Stimulated activated naive CD4-positive, alpha-beta T cell treated with Interleukin-2 at 50 U/mL for 16 hours (primary cell): ENCODE measurements at places on chromosomes 3 and 15.

DNA sequence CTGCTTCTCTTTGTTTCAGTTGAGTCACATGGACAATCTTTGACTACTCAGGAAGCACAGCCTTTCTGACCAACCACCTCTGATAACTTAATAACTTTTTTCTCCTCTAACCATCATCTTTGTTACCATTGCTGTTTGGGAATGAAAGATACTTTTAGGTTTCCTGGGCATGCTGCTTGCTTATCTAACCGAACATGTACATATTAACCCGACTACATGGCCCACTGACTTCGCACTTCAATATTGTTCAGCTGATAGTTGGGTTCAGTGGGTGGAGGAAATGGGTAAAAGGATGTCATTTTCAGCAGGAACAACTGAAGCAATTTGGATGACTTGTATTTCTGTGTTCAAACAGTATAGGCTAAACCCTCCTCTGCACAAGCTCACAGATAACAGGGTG is 214.3 kb downstream of the SQOR start:
- DNase-seq: no peak

- DNase-seq: no peak
Observed at GRCh38 chr3:11201251-11202019, 47.1 kb downstream of the HRH1 start.

- DNase-seq: no peak
Observed at GRCh38 chr3:52270252-52270754, 8.1 kb downstream of the WDR82 start.

- no peak for DNase-seq
Observed at GRCh38 chr15:63509056-63509954, 4.9 kb downstream of the USP3 start.

- no peak for DNase-seq
Observed at GRCh38 chr3:169980055-169980454, 13.4 kb downstream of the SEC62 start.

DNA sequence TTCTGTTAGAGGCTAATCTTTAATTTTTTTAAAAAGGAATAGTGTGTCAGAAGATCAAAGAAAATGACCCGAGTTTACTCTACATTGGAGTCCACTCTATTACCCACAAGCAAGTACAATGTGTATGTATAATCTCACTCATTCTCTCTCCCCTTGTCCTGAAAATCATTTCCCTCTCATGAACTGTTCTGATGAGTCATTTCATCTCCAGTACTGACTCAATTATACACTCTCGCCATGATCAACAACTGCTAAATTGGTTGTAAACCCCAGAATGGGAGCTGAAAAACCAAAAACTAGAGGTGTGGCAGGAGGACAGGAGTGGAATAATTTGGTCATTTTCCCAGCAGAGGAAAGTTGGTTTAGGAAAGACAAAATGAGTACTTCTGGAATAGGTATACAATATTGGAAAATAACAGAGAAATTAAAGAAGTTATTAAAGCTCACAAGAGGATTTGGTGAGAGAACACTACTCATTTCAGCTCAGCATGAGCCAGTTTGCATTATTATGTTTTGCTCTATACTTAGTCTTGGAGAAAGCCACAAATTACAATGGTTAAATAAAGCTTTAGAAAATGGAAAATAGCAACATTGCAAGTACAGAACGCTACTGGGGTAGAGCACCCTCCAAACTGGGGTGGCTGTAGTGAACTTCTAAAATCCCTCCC is 144.3 kb upstream of the PFN2 start:
- DNase-seq: no peak

DNA sequence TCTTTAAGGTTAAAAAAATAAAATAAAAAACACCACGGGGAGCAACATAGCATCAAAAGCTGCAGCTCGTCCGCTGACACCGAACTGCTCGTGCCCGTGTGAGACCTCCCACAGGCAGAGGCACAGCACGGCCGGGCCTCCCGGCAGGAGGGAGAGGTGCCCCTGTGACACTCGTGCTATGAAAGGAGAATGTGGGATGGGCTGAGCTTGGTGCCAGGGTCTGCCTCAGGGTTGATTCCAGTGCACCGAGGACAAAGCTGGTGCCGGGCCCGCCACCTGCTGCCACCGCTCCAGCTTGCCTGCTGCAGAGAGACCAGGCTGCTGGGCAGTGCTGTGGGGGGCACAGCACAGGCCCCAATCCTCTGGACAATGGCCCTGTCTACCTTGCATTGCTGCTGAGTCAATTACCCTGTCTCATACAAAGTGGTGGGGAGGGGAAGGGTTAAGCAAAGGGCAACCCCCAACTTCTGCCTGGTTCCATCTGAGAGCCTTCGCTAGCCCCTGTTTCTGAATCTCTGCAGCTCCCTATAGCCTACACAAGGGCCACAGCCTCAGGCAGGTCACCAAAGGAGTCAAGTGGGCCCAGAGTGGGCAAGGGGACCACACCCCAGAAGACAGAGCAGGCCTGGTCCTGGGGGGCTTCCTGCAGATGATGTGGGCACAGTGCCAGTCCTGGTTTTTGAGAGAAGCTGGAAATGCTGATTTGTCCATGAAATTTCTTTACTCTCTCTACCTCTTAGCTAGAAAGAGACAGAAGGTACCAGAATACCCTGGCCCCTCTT is 74.0 kb upstream of the SNRPA1 start:
- DNase-seq: no peak

DNA sequence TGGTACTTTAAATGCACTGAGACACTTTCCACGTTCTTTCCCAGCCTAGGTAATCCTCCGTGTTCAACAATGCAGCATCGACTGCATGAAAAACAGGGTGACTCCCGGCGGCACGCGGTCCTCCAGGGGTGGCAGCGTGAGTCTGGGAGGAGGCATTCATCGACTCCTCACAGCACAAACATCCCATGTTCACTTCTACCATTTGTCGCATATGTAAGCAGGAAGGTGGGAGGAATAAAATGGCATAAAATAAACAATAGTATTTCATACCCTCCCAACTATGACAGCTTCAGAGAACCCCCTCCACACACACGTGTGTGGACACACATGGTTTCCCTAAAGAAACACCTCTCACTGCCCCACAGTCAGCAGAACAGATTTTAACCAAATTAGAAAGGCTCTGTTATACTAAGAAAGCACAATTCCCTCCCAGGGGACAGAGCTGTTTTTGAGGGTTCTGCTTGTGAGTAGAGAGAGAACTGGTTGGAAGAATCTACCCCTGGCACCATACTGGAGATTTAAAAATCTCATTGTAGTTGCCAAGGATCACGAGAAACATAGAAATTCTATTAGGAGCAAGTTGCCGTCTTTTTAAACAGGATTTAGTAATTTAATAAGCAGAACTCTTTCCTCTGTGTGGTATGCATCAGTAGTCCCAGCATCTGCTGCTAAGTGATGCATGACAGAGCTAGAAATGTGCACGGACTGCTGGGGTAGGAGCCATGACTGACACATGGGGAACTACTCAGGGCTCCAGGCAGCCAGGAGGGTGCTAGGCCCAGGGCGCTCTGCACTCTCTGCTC is 6.0 kb downstream of the FAM43A start:
- DNase-seq: no peak

GRCh38 chr3:65288776-65289175 is 601.0 kb upstream of the ADAMTS9 start:
- DNase-seq: no peak

- DNase-seq: no peak
Observed at GRCh38 chr3:160569894-160570652, 4.7 kb upstream of the KPNA4 start.

- no peak for DNase-seq
Observed at GRCh38 chr3:51360806-51361205, 24.3 kb upstream of the MANF start.

DNA sequence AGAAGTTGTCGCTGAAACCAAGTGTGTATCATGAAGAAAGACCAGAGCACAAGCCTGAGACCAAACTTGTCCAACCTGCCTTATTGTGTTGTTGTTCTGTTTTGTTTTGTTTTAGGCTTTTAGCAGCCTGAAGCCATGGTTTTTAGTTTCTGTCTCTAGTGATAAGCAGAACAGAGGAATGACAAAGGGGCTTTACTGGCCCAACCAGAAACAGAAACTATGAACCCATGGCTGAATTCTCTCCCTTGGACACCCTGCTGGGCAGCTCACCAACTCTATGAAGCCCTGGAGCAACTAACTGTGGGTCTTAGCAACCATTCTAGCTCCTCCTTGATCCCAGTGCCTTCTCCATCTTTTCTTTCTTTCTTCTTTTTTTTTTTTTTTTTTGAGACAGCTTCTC is 30.3 kb downstream of the HCLS1 start:
- DNase-seq: no peak

DNA sequence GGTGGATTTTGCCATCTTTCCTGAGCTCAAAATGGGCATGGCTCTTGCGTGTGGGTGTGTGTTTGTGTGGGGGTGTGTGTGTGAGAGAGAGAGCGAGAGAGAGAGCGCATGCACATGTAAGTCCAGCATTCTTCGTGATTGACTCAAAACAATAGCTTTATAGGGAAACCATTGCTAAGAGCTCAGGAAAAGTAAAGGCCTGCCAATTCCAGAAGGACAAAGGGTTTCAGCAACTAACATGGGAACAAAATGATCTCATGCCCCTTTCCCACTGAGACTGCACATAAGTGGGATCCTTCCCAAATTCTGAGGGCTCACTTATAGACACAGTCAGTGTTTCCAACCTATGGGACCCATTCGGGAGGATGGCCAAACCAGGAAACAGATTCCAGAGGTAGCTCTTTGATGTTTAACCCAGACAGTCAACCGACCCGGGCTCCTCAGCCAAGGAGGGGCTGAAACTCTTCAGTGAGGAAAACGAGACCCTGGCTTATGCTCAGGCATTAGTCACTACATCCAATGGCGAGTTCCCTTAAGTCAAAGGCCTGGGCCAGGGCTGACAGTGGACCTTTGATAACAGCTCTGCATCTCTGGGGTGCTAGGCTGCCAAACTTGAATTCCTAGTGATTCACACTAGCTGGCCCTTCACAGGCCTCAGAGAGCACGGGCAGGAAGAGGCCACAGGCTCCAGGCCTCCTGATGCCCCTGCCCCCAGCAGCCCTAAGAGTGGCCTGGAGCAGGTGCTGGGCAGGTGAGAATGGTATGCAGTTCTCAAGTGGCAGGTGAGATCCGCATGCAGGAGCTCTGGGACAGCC is 305.0 kb upstream of the C2CD4B start:
- no peak for DNase-seq

GRCh38 chr3:50320853-50321335 is 1.7 kb downstream of the HYAL2 start:
- DNase-seq: peak; percentile 73

DNA sequence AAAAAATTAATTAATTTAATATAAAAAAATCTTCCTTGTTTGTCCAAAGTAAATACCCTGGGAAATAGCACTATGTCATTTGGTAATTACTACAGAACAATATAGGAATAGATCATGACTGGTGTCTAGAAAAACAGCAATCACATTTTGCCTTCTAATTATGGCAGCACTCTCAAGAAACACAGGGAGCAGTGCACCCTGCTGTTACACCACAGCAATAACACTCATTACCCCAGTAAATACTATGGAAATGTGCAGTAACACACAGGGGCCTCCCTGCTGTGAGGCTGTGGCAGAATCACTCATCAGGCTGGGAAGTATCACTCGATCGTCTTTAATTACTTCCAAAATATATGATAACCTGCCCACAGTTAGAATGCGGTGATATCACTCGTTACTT is 646.0 kb downstream of the TUSC7 start:
- no peak for DNase-seq

DNA sequence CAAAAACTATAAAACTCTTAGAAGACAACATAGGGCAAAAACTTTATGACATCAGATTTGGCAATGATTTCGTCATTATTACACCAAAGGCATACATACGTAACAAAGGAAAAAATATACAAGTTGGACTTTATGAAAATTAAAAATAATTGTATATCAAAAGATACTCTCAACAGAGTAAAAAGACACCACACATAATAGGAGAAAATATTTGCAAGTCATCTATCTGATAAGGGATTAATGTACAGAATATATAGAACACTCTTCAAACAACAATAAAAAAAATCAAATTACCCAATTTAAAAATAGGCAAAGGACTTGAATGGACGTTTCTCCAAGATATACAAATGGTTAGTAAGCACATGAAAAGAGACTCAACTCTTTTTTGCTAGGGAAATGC is 77.5 kb downstream of the RPL39L start:
- no peak for DNase-seq

- no peak for DNase-seq
Observed at GRCh38 chr3:123949641-123950040, 11.4 kb downstream of the CCDC14 start.

GRCh38 chr15:46644501-46645481 is 1010.0 kb downstream of the SQOR start:
- no peak for DNase-seq

- DNase-seq: no peak
Observed at GRCh38 chr3:110656394-110657025, 415.1 kb upstream of the NECTIN3 start.

DNA sequence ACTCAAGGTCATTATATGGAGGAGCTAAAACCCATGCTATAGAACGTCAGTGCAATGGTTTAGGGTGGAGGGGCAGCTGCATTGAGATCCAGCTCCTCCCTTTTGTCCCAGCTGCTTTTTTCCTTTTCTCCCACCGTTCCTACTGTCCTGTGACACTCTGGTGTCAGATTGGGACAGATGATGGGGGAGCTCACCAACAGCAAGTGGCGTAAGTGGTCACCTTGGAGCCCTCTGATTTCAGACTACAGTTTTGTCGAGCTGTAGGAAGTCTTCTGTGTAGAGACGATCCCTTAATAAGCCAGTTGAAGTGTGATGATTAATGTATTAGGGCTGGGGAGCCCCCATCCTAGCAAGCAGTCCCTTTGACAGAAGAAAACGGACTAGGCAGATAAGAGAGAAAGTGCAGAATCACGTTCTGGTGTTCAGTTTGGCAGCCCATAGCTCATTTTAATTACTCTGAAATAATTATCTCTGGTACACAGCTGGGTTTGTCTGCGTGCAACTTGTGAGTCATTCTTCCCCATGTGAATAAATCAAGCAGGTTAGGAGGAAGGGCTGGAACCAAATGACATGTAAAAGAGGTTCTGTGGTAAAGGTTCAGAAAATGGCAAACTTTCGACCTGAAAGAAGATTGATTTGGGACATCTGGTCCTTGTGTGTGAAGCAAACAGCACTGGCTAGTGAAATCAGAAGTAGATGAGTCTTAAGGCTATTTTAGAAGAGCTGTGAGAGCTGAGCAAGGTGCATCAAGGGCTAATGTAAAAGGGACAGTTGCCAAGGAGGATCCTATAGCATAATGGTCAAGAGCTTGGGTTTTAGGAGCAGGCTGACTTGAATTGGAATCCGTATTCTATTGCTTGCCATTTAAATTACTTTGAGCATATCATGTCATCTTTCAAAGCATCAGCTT is 241.4 kb downstream of the EDEM1 start:
- no peak for DNase-seq

DNA sequence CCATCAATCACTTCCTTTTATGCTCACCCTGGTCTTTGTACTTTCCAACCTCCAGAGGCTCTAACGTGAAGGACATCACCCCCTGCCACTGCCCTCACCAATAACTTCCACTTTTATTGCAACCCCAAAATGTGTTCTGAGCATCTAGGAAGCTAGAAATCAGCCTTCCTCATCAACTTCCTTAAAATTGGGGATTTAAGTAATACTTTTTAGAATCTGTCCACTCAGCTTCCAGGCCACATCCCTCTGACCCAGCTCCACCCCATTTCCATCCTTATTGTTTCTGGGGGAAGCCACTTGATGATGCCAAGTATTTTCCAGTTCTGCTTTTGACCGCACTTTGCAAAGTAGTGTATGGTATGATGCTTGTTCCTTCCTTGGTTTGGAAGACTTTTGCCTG is 73.5 kb upstream of the XCR1 start:
- DNase-seq: no peak
